ENCODE measurements at places on chromosomes 12 and 14.

GRCh38 chr12:16685107-16685506, 79.1 kb upstream of the LMO3 start:
- no peak for DNase-seq

DNA sequence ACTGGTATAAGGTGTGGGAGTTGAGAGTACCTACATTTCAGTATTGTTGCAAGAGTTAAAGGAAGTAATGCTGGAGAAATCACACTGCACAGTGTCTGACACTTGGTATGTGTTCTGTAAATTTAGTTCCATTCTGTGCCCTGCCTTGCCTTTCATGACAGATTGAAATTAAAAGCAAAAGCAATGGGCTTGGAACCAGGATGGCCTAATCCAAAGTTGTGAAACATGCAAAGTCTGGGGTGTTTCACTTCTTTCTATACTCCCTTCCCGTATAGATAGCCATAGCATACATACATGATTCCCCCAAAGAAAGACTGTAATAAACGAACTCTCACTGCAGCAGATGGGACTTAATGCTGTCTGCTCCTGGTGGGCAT, 281.1 kb downstream of the NRXN3 start:
- no peak for DNase-seq

DNA sequence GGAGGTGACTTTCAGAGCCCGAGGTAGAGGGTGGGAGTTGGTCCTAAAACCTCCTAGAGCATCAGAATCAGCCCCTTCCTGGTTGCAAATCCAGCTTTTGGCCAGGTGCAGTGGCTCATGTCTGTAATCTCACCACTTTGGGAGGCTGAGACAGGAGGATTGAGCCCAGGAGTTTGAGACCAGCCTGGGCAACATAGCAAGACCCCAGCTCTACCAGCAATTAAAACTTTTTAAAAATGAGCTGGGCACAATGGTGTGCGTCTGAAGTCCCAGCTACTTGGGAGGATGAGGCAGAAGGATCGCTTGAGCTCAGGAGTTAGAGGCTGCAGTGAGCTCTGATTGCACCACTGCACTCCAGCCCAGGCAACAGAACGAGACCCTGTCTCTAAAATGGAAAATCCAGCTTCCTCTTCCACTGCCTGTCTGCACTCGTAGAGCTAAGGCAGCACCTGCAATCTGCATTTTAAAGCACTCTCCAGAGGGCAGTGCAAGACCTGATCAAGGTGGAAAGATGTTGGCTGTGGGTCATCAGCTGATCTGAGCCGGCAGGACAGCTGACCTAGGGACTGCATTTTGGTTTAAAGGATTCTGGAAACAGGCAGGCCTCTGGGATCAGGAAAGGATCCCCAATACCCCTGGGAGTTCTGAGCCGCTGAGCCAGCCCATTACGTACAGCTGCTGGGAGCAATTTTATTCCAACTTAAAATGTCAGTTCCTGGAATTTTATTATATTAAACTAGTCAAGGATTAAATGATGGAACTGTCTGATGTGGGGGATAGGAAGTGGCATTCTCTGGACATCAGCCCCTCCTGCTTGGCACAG, 1.8 kb upstream of the TESC start:
- DNase-seq = no peak

DNA sequence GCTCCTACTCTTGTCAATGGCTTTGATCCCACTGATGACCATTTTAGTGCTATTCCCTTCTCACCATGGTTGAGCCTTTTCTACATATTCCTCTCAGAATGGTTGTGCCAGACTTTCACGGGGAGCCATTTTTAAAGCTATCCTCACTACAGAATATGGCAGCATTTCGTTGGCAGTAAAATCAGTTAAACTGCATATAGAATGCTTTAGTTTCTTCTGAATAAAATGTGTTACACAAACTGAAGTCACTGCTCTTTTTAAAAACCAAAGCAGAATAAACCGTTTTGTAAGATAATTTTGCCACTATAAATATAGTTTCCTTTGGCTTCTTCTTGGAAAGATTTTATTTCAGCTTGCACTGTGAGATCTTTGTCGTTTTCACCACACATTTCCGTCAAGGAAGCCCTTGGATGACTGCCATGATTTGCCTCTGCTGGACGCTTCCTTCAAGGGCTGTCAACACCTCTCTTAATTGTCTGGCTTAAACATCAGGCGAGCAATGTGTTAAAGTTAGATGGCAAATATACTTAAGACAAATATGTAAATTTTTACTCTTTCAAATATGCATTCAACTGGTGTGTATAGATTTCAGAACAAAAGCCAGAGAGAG, 624.2 kb downstream of the DIO2 start:
- DNase-seq = no peak

- no peak for DNase-seq
Measured at GRCh38 chr14:68268197-68268596, 448.6 kb downstream of the RAD51B start.

- DNase-seq = no peak
Measured at GRCh38 chr12:90859591-90859990, 95.4 kb downstream of the CCER1 start.

DNA sequence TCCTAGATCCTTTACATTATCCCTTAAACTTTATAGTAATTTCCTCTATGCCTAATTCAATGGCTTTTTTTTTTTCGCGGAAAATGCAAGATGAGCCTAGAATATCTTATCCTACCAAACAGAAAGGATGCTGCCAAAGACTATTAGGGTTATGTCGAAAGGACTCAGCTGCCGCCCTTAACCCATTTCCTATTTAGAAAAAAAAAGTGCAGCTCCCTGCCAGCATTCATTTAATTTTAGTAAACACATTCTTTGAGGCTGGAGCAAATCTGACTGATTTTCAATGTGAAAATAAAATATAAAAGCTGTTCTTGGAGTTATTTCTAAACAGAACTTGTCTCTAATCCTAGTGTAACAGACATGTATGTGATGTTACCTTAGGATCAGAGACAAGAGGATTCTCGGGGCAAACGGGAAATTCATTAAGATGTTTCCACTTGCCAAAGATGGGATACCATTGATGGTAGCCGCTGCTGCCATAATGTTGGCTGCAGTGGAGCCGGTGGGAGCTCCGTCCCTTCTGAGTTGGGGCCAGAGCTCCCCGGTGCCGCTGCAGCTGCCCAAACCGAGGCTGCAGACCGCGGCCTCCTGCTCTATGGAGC, 8.2 kb upstream of the A2M start:
- no peak for DNase-seq

Measured in stimulated activated naive CD8-positive, alpha-beta T cell treated with anti-CD3 and anti-CD28 coated beads, Interleukin-15, Interleukin-2, amounts not matched to agents 100 U/mL and 50 U/mL, for 24 hours (primary cell).